Activated naive CD8-positive, alpha-beta T cell treated with anti-CD3 and anti-CD28 coated beads for 36 hours (primary cell): ENCODE measurements at places on chromosomes 2 and 18. TPM values are rescaled to one million over a fixed set of nuclear protein-coding genes. Genes with fewer than 3 reads are reported as not detected.

The TMEM247 gene
- not detected for total RNA-seq

The CPS1 gene
- 2.8 TPM for total RNA-seq

The MSH6 gene
- 173 TPM for total RNA-seq

The GALNT3 gene
- 1.5 TPM for total RNA-seq

The POTEJ gene
- total RNA-seq, result not detected

The TGIF1 gene
- 21.2 TPM for total RNA-seq

The ATG9A gene
- total RNA-seq, result 55.0 TPM

The CWC22 gene
- 28.5 TPM for total RNA-seq

The PAX8 gene
- total RNA-seq, result 2.0 TPM

The BMP10 gene
- total RNA-seq, result not detected

The FN1 gene
- 0.30 TPM for total RNA-seq

The TMEM169 gene
- total RNA-seq, result 0.41 TPM

The SLC38A11 gene
- total RNA-seq, result not detected

The CCL20 gene
- total RNA-seq, result 3.1 TPM

The RAB10 gene
- total RNA-seq, result 106 TPM

The NOSTRIN gene
- not detected for total RNA-seq

The TUBA3E gene
- not detected for total RNA-seq

The STK11IP gene
- 24.5 TPM for total RNA-seq

The DNAH6 gene
- total RNA-seq, result 0.54 TPM

The HTR2B gene
- not detected for total RNA-seq

The GCKR gene
- total RNA-seq, result not detected

The PFN4 gene
- total RNA-seq, result 0.26 TPM

The GRHL1 gene
- total RNA-seq, result 0.76 TPM

The MITD1 gene
- total RNA-seq, result 61.2 TPM

The HOXD12 gene
- total RNA-seq, result not detected

The MROH2A gene
- total RNA-seq, result not detected

The ALPI gene
- total RNA-seq, result not detected

The UGT1A1 gene
- total RNA-seq, result not detected

The GAL3ST2 gene
- total RNA-seq, result not detected

The SERPINB11 gene
- total RNA-seq, result not detected

The REEP1 gene
- total RNA-seq, result 0.20 TPM

The GPBAR1 gene
- 0.58 TPM for total RNA-seq

The HES6 gene
- total RNA-seq, result 4.0 TPM

The MC4R gene
- total RNA-seq, result not detected

The NPHP1 gene
- total RNA-seq, result 1.6 TPM

The GDF7 gene
- total RNA-seq, result not detected

The HOXD3 gene
- not detected for total RNA-seq

The CD8B gene
- total RNA-seq, result 268 TPM

The SP140 gene
- 42.7 TPM for total RNA-seq

The PLGLB1 gene
- 1.6 TPM for total RNA-seq

The ZNF521 gene
- total RNA-seq, result not detected

The EPHA4 gene
- total RNA-seq, result 0.20 TPM

The RNU2-63P gene
- total RNA-seq, result 40.1 TPM

The ALPG gene
- total RNA-seq, result not detected

The INHBB gene
- not detected for total RNA-seq

The RPRD1A gene
- total RNA-seq, result 32.5 TPM

The PLCL1 gene
- total RNA-seq, result 0.22 TPM

The CDH7 gene
- total RNA-seq, result not detected

The RBM45 gene
- total RNA-seq, result 12.0 TPM

The COLEC12 gene
- total RNA-seq, result not detected

The ZNF804A gene
- not detected for total RNA-seq

The BOD1L2 gene
- total RNA-seq, result not detected

The SKA1 gene
- 38.8 TPM for total RNA-seq

The ATOH8 gene
- total RNA-seq, result not detected

The AQP12B gene
- not detected for total RNA-seq

The UPP2 gene
- not detected for total RNA-seq
